ENCODE measurements at places on chromosomes 6 and 20.

GRCh38 chr6:157460182-157460999 lies 79.4 kb downstream of the ZDHHC14 start:
- no peaks in the 10 kb centered on the region for H3K27me3 ChIP-seq
- H3K27ac ChIP-seq: no peak overlapping the region
- H3K4me1 ChIP-seq: peaks cover 10% of the 10 kb centered on the region
- H3K4me3 ChIP-seq: no peak overlapping the region
- H3K36me3 ChIP-seq: no peaks in the 10 kb centered on the region

GRCh38 chr20:46420878-46421277 lies 14.5 kb upstream of the ELMO2 start:
- no peak for DNase-seq
- no peaks in the 10 kb centered on the region for H3K4me1 ChIP-seq
- H3K27me3 ChIP-seq: peaks cover 5% of the 10 kb centered on the region
- no peak overlapping the region for H3K27ac ChIP-seq
- H3K4me3 ChIP-seq: no peak overlapping the region

- no peak for DNase-seq
- H3K4me1 ChIP-seq: no peaks in the 10 kb centered on the region
- no peak overlapping the region for H3K27ac ChIP-seq
- H3K27me3 ChIP-seq: no peaks in the 10 kb centered on the region
These were observed 45.5 kb downstream of the STX11 start for GRCh38 chr6:144195671-144196270.

DNA sequence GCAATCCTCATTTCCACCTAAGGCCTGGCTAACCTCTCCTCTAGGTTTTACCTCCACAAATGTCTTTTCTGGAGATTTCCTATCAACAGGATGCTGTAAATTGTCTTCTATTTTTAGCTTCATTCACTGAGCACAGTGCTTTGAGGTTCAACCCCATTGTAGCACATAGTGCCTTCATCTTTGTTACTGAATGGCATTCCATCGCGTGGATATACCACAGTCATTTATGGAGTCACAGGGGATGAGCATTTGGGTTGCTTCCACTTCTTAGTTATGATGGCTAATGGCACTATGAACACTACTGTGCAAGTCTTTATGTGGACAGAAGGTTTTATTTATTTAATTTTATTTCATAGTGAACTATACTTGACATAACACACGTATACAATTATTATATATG lies 387.1 kb downstream of the SMOC2 start:
- H3K27me3 ChIP-seq: no peaks in the 10 kb centered on the region
- no peaks in the 10 kb centered on the region for H3K4me1 ChIP-seq
- H3K4me3 ChIP-seq: no peak overlapping the region

GRCh38 chr6:118876198-118876597 lies 17.8 kb upstream of the ASF1A start:
- no peak for DNase-seq
- no peak overlapping the region for H3K4me3 ChIP-seq
- H3K27me3 ChIP-seq: no peaks in the 10 kb centered on the region
- peaks cover 8% of the 10 kb centered on the region for H3K4me1 ChIP-seq

DNA sequence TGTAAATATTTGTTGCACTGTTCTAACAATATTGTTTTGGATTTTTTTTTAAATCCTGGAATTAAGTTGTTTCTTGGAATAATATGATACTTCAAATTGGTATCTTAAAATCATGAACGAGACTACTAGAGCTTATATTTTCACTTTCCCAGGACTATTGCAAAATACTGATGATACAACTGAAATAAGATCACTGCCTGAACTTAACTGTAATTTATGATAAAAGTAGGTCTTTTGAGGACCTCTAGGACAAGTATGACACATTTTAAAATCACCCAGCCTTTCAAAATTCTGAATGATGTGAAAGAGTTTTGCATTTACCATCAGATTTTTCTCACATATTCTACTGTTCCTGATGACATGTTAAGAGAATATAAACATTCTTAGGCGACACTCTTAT lies 8.6 kb upstream of the UBE2J1 start:
- H3K27ac ChIP-seq: no peak overlapping the region
- H3K4me1 ChIP-seq: peaks cover 9% of the 10 kb centered on the region
- DNase-seq: no peak
- no peaks in the 10 kb centered on the region for H3K27me3 ChIP-seq
- no peak overlapping the region for H3K4me3 ChIP-seq

- no peaks in the 10 kb centered on the region for H3K4me1 ChIP-seq
- DNase-seq: no peak
- no peak overlapping the region for H3K27ac ChIP-seq
- no peak overlapping the region for H3K4me3 ChIP-seq
These were observed 301.2 kb upstream of the SGK1 start for GRCh38 chr6:134619077-134619476.

- H3K4me1 ChIP-seq: no peaks in the 10 kb centered on the region
- no peak overlapping the region for H3K27ac ChIP-seq
- DNase-seq: no peak
- no peak overlapping the region for H3K4me3 ChIP-seq
These were observed 10.9 kb upstream of the KIAA1586 start for GRCh38 chr6:57035549-57035948.

- H3K27me3 ChIP-seq: no peaks in the 10 kb centered on the region
- peaks cover 68% of the 10 kb centered on the region for H3K4me1 ChIP-seq
These were observed 985 bp downstream of the ZBP1 start for GRCh38 chr20:57619051-57619831.

- DNase-seq: no peak
- H3K4me1 ChIP-seq: no peaks in the 10 kb centered on the region
- H3K27ac ChIP-seq: no peak overlapping the region
- no peaks in the 10 kb centered on the region for H3K27me3 ChIP-seq
- no peak overlapping the region for H3K4me3 ChIP-seq
- H3K36me3 ChIP-seq: no peaks in the 10 kb centered on the region
These were observed 176.3 kb downstream of the BACH2 start for GRCh38 chr6:90120327-90120726.
